ENCODE measurements at places on chromosomes 4 and X.

GRCh38 chr4:145014365-145014764 is 83.6 kb downstream of the ANAPC10 start:
- no peak for DNase-seq

- no peak for DNase-seq
These were observed 107.9 kb downstream of the FBXW7 start for GRCh38 chr4:152427981-152428380.

DNA sequence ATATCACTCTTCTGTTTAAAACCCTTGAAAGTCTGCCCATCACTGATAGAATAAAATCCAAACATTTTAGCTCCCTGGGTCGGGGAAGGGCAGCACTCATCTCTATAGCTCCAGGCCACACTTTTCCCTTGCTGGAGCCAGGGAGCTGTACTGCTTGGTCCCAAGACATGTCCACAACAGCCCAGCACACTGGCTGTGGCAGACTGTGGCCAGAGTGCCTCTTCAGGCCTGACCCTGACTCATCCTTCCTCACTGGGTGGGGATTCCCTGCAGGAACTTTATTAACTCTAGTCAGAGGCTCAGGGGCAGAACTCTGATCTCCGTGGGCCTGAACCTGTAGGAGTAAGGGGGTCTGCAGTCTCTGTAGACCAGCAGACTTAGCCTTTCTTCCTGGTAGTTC is 69.8 kb upstream of the CAPN6 start:
- DNase-seq: no peak

DNA sequence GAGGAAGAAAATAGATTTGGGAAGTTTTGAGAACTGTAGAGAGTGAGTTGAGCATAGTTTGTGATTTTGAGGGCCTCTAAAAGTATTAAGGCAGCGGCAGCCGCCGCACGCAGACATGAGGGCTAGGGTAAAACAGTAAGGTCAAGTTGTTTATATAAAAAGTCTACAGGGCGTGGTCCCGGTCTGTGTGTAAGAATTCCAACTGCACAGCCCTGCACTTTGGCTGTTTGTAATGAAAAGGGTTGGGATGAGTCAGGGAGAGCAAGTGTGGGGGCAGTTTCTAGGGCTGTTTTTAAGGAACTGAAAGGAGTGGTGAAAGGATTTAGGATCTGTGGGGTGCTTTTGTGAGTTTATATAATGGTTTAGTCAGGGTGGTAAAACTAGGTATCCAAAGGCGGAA is 55.0 kb downstream of the BEX3 start:
- no peak for DNase-seq

- DNase-seq: no peak
These were observed 23.3 kb downstream of the ZNF280C start for GRCh38 chrX:130245441-130245840.

- peak; percentile 72 for DNase-seq
These were observed 13.7 kb upstream of the SCOC start for GRCh38 chr4:140359562-140360427.

- DNase-seq: no peak
These were observed 236.3 kb downstream of the FBXW7 start for GRCh38 chr4:152299553-152299952.
